ENCODE measurements at places on chromosomes 7 and 10.

DNA sequence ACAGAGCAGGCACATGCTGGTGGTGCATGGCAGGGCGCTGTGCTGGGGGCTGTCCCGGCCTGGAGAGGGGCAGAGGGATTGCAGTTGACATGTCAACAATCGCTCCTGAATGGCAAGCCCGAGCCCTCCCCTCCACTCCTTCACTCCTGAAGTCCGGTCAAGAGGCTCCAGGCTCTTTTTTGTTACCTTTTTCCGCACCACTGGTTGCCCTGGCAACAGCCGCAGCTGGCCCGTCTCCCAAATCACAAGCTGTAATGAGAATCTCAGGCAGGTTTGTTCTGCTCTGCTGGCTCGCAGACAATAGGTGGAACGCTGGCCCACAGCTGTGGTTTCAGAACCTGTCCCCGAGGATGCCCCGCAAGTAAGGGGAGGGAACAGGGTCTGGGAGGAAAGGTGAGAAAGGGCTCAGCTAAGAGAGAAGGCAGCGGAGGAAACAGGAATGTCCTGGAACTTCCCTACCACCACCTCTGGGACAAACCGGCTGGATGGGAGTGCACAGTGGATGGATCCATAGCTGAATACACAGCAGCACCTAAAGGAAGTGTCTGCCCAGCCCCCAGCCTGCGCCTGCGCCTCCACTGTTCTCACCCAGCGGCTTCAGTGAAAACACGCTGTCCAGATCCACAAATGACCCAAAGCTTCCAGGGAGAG lies 58.9 kb downstream of the CALML3 start:
- no peak for DNase-seq

GRCh38 chr7:27315066-27315465 lies 72.5 kb downstream of the EVX1 start:
- no peak for DNase-seq

DNA sequence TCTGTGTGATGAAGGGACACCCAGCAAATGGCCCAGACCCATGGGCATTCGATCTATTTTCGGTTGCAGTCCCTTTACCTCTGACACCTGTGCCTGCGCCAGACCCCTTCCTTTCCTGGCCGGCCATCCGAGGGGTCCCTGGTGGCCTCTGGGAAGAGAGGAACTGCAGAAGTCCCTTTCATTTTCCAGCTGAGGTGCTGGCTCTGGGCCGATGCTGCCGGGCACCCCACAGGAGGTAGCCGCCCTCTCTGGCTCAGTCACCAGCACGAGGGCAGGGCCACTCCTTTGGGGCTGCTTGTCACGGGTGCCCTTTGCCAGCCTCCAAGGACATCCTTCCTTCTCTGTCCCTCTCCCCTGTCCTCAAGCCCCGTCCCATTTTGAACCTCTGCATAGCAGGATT lies 4.2 kb upstream of the ELN start:
- no peak for DNase-seq

DNA sequence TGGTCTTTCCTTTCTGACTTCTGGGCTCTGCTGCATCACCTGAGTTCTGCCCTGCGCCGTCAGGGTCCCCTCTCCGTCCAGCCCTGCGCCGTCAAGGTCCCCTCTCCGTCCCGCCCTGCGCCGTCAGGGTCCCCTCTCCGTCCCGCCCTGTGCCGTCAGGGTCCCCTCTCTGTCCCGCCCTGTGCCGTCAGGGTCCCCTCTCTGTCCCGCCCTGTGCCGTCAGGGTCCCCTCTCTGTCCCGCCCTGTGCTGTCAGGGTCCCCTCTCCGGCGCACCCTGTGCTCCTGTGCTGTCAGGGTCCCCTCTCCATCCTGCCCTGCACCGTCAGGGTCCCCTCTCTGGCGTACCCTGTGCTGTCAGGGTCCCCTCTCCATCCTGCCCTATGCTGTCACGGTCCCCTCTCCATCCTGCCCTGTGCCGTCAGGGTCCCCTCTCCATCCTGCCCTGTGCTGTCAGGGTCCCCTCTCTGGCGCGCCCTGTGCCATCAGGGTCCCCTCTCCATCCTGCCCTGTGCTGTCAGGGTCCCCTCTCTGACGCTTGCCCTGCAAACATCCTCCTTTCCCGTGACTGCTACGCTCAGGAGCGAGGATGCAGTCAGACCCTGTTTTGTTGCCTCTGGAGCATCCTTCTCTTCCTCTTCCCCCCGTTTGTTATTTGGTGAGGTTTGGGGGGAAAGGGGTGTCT lies 66.4 kb downstream of the INPP5A start:
- no peak for DNase-seq

- DNase-seq = peak; percentile 17
Measured at GRCh38 chr10:117496616-117497028, 45.9 kb upstream of the EMX2 start.

- no peak for DNase-seq
Measured at GRCh38 chr7:108299251-108299973, 156.8 kb downstream of the NRCAM start.

DNA sequence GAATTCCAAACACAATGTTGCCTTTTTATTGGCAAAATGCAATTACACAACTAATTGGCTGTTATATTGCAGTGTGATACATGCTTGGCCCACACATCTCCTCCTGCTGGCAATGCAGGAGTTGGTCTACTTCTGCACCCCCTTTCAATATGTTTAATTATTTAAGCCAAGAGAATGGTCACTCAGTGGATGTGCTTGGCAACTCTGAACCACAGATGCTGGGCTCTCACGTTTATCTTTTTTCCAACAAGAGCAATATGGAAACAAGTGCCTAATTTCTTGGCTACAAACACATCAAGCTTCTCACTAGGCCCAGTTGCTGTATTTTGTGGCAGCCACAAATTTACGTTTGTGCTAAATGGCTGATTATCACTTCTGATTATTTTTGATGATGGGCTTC lies 1149.2 kb upstream of the CELF2 start:
- DNase-seq = no peak
